ENCODE measurements at places on chromosomes 6 and 20.

- no peak for DNase-seq
Observed at GRCh38 chr6:35955970-35956369, 35.1 kb upstream of the SRPK1 start.

DNA sequence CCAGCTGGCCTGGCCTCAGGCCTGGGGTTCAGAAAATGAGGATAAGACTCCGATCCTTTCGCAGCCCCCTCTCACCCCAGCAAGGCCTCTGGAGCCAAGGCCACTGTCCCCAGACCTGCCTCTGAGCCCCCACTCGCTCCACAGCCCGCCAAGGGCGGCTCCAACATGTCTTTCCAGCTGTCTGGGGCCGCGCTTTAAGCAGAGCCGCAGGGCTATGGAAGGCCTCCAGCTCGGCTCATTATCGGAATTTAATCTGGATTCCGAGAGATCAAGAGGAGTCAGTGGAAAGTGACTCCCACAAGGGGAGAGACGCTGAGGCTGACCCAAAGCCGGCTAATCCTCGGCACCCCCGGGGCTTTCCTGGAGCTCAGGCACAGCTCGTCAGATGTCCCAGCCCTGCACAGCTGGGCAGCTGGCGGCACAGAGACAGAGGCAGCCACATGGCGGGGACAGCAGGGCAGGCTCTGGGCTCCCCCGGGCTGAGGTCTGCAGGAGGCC is 41.8 kb downstream of the BMP7 start:
- DNase-seq: peak; percentile 85

- no peak for DNase-seq
Observed at GRCh38 chr6:36142971-36143838, 12.9 kb downstream of the MAPK13 start.

DNA sequence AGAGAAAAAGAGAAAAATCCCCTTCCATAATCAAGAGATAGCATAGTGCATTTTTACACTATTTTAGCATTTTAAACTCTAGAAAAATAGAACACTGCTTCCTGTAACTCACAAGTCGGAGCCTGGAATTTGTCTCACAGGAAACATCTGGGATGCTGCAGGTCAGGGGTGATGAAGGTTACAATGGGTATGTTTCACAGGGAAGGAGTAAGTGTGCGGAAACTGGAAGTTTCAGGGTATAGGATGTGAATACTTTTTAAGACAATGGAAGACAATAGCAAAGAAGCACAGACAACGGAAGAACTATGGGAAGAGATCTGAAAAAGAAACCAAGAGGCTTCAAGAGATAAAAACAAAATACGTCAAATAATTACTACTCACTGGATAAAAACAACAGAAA is 361.0 kb upstream of the MARCKS start:
- no peak for DNase-seq

- DNase-seq: no peak
Observed at GRCh38 chr6:6091608-6092002, 84.9 kb upstream of the NRN1 start.

DNA sequence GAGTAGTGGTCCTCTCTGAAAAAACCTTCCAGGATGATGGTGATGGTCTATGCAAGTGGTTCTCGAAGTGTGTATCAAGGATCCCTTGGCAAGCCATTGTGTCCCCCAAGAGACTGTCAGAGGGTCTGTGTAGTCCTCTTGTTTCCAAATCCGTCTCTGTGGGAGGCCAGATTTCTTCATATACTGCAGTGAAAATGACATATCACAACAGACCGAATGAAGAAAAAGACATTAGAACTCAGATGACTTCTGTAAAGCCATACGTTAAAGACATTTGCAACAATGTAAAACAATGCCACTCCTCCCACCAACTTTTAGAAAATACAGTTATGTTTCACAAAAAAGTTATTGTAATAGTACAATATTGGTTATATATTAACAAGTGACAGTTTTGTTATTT is 27.2 kb upstream of the LAMP5 start:
- no peak for DNase-seq

- DNase-seq: no peak
Observed at GRCh38 chr6:154301839-154302752, 54.5 kb downstream of the IPCEF1 start.

- DNase-seq: no peak
Observed at GRCh38 chr6:4901386-4902061, 102.3 kb downstream of the RPP40 start.

- DNase-seq: peak; percentile 60
Observed at GRCh38 chr20:3563548-3564177, 92.8 kb downstream of the ATRN start.

DNA sequence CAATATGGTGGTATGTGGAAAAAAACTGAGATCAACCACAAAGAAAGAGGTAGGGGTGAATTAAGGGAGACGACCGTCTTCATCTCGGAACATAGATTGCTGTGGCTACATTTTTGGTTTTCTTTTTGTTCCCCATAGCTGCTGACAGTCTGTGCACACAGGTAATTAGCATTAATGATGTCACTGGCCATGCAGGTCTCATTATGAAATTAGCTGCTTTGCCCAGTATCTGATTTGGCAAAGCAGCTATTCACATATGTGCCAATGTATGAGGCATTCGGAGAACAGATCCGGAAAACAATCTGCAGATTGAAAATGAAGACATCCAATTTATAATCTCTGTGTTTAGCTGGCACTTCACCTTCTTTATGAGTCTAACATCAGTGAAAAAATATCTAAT is 13.1 kb downstream of the NOX3 start:
- DNase-seq: no peak

DNA sequence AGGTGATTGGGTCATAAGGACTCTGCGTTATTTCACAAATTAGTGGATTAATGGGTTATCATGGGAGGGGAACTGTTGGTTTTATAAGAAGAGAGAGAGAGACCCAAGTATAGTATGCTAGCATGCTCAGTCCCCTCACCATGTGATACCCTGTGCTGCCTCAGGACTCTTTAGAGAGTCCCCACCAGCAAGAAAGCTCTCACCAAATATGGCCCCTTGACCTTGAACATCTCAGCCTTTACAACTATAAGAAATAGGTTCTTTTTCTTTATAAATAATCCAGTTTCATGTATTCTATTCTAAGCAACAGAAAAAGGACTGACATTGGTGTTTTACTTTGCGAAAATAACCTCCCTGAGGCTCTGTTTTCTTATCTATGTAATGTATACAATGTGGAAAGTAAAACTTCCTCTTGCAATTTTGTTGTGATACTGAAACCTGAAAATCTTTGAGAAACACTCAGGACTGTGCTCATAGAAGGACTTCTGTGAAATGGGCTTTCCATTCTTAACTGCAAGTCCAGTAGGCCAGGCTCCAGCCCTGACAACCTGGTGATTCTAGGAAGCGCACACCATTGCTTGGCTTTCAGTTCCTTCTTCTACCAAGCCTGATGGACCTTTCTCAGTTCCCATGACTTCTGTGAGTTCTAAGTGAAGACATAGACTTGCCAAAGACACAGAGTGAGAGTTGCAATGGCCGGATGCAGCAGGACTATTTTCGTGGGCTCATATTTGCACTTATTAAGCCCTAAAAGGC is 21.9 kb downstream of the SIRPD start:
- no peak for DNase-seq

All from eye (tissue), 1 donor.